Central memory CD8-positive, alpha-beta T cell (primary cell): ENCODE measurements at places on chromosomes 13 and 19.

- peaks cover 10% of the 10 kb centered on the region for H3K36me3 ChIP-seq
- H3K27ac ChIP-seq: peak overlapping the region; percentile 76
- no peak for DNase-seq
- H3K4me1 ChIP-seq: peaks cover 26% of the 10 kb centered on the region
Observed at GRCh38 chr19:1909761-1910080, 4.5 kb downstream of the ADAT3 start.

- DNase-seq: no peak
- H3K4me1 ChIP-seq: peaks cover 20% of the 10 kb centered on the region
- H3K27me3 ChIP-seq: no peaks in the 10 kb centered on the region
- H3K4me3 ChIP-seq: no peak overlapping the region
Observed at GRCh38 chr13:32722340-32722739, 136.1 kb downstream of the PDS5B start.

- DNase-seq: no peak
- H3K4me3 ChIP-seq: peak overlapping the region; percentile 68
- H3K27ac ChIP-seq: no peak overlapping the region
Observed at GRCh38 chr19:461721-462551, 1.1 kb upstream of the SHC2 start.

DNA sequence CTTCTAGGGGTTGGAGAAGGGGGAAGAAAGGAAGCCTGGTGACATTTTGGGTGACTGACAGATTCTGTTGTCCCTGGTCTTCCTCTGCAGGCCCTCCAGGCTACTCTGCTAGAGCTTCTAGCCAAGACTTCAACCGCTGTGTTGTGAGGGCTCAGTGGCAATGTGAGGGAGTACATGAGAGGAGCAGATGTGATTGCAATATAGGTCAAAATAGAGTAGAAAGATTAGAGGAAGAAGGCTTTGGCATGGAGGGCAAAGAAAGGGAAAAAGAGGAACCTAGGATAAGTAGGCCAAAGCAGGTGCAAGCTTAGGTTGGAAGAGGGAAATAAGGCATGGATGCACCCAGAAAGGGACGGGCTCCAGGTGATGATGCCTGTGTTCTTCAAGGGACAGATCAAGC, 216.9 kb downstream of the RGCC start:
- peaks cover 8% of the 10 kb centered on the region for H3K36me3 ChIP-seq
- no peaks in the 10 kb centered on the region for H3K4me1 ChIP-seq
- no peak overlapping the region for H3K27ac ChIP-seq
- DNase-seq: no peak
- H3K27me3 ChIP-seq: no peaks in the 10 kb centered on the region

DNA sequence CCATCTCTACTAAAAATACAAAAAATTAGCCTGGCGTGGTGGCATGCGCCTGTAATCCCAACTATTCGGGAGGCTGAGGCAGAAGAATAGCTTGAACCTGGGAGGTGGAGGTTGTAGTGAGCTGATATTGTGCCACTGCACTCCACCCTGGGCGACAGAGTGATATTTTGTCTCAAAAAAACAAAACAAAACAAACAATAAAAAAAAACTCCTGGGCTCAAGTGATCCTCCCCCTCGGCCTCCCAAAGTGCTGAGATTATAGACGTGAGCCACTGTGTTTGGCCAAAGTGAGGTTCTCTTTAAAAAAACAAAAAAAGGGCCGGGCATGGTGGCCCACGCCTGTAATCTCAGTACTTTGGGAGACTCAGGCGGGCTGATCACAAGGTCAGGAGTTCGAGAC, 3.8 kb upstream of the JUNB start:
- H3K27me3 ChIP-seq: no peaks in the 10 kb centered on the region
- no peak overlapping the region for H3K27ac ChIP-seq
- peaks cover 28% of the 10 kb centered on the region for H3K36me3 ChIP-seq
- H3K4me1 ChIP-seq: peaks cover 20% of the 10 kb centered on the region
- DNase-seq: no peak
- no peak overlapping the region for H3K4me3 ChIP-seq

DNA sequence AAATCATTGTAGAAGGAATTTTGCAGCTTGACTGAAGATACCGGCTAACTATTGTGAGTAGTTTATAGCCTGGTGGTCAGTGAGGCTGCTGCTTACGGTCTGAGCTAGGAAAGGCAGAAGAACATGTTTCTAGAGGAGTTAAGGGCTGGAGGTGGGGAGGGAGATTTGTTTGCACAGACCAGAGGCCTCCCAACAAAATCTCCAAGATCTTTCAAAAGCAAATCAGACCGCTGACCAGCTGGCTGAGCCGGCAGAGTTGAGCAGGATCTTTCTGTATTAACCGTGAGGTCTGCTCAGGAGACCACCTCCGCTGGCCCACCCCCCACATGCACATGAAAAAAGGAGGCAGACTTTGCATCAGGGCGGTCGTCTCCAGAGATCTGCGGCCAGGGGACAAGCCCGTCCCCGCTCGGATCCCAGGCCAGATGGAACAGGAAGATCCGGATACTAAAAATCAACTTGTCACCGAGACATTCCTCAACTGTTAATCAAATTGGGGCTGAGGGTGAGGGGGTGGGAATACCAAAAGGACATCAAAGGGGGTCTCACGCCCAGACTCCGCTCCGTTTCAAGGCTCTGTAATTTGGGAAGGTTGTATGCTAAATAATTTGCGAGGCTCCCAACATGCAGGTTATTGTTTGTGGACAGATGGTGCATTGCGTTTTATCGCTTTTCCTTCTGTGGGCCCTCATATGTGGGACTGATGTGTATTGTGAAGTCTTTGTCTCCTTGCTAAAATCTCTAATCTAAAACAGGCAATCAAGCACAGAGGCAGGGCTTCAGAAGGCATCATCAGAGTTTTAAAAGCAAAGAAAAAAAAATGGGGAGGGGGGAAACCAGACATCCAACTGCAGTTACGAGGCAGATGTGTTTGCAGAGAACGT, 319.0 kb downstream of the ZNF536 start:
- peaks cover 93% of the 10 kb centered on the region for H3K27me3 ChIP-seq
- no peaks in the 10 kb centered on the region for H3K36me3 ChIP-seq
- DNase-seq: no peak
- peaks cover 5% of the 10 kb centered on the region for H3K4me1 ChIP-seq
- H3K4me3 ChIP-seq: no peak overlapping the region
- H3K27ac ChIP-seq: no peak overlapping the region

DNA sequence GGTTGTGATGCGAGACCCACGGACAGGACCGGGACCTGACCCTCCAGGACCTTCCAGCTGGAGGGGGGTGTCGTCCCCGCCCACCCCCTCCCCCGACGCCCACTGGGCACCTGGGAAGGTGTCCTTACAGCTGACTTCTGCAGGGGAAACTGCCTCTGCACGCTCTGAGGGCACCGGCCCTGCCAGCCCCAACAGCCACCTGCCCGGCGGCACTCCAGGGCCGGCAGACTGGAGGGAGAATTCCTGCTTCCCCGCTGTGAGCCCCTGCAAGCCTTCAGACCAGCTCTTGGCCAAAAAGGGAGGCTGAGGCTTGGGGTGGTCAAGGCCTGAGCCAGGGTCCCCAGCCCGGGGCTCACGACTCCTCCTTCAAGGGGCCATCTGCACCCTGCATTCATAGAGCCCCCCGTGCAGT, 1.2 kb downstream of the CNN2 start:
- H3K4me3 ChIP-seq: peak overlapping the region; percentile 98
- H3K27me3 ChIP-seq: no peaks in the 10 kb centered on the region
- DNase-seq: no peak
- H3K36me3 ChIP-seq: peaks cover 42% of the 10 kb centered on the region

- no peak for DNase-seq
- no peaks in the 10 kb centered on the region for H3K36me3 ChIP-seq
- no peaks in the 10 kb centered on the region for H3K4me1 ChIP-seq
- H3K27me3 ChIP-seq: peaks cover 12% of the 10 kb centered on the region
Observed at GRCh38 chr13:111846391-111847159, 220.4 kb upstream of the SOX1 start.

DNA sequence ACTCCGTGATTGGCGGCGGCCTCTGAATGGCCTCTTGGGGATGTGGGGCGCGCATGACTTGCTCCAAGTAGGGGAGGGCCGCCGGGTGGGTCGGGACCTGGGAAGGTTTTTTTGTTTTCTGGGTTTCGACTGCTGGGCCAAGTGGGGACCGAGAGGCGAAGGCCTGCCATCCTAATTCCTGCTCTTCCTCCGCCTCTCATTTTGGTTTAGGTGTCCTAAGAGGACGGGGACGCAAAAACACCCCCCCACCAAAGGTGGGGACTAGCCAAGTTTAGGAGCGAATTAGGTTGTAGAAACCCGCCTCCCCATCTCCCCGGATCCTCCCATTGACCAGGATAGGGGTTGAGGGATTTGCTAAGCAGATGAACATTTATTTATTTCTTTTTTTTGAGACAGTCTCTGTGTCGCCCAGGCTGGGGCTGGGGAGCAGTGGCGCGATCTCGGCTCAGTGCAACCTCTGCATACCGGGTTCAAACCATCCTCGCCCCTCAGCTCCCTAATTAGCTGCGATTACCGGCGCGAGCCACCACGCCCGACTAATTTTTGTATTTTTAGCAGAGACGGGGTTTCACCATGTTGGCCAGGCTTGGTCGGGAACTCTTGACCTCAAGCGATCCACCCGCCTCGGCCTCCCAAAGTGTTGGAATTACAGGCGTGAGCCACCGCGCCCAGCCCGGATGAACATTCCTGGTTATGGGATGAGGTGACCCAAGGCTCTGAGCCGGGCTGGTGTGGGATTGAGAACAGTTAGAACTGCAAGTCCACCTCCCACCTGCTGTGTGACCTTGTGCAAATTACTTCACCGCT, 838 bp downstream of the PPP2R1A start:
- no peaks in the 10 kb centered on the region for H3K27me3 ChIP-seq
- no peak for DNase-seq
- peaks cover 46% of the 10 kb centered on the region for H3K4me1 ChIP-seq
- H3K27ac ChIP-seq: peak overlapping the region; percentile 99
- H3K4me3 ChIP-seq: peak overlapping the region; percentile 98

DNA sequence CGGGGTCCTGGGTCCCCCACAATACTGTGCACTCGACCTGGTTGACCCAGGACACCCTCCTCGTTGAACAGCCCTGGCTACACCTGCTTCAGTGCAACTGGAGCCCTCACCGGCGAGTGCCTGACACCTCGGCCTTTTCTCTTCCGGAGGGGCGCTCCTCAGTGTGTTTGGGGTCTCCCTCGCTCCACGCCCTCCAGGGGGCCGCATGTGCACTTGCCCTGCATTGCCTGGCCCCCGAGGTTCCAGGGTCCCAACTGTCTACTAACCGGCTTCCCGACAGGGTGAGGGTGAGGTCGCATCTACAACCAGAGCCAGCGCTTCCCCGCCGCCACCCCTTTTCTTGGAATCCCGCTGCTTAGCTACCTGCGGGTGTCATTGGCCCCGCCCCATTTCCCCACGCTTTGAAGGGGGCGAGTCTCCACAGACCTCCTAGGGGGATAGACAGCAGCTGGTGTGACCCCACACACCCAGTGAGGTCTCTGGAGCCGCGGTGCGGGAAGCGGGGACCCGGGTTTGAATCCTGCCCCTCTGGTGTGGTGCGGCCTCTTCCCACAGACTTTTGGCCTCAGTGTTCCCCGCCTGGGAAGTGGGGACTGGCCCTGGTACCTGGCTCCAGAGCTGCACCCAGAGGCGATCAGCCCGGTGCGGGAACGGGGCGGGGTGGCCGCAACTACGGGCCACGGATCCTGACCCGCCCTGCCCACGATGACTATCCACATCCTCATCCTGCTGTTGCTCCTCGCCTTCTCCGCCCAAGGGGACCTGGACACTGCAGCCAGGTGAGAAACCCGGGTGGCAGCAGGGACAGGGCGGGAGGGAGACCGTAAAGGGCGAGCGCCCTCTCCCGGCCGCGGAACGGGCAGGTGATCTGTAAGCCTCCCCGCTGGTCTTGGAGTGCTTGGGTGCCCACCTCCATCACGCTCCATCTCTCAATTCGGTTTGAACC, at the start of gene ADM5:
TSS of gene ADM5 (plus strand) at position 462 of the 946 bp plus-strand sequence. CDS start at position 706, 244 bp downstream.
- H3K27me3 ChIP-seq: peaks cover 34% of the 10 kb centered on the region
- H3K27ac ChIP-seq: no peak within 1 kb of the TSS
- no peak for DNase-seq
